ENCODE measurements at places on chromosomes 4 and X. TPM values are rescaled to one million over a fixed set of nuclear protein-coding genes. Genes with fewer than 3 reads are reported as not detected.

- DNase-seq, result no peak
Observed at GRCh38 chr4:40524366-40525041, 105.2 kb downstream of the RBM47 start.

DNA sequence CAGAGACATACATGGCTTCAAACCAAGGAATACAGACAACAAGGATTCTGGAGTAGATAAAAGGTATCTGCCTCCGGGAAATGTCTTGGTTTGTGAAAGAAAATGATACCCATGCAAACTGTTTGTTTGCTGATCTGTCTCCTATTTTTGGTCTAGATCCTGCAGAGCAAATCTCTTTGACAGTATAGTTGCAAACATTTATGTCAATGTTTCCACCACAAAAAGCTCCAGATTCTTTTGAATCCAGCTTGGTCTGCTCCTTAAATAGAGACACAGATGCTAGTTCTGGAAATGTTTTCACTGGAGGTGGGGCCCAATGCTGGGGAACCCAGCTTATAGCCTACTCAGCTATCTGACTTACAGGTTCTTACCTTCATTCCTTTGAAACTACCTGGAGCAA, 119.7 kb downstream of the ATG4A start:
- DNase-seq, result no peak

GRCh38 chr4:172881645-172882044, 287.0 kb upstream of the GALNT7 start:
- no peak for DNase-seq

DNA sequence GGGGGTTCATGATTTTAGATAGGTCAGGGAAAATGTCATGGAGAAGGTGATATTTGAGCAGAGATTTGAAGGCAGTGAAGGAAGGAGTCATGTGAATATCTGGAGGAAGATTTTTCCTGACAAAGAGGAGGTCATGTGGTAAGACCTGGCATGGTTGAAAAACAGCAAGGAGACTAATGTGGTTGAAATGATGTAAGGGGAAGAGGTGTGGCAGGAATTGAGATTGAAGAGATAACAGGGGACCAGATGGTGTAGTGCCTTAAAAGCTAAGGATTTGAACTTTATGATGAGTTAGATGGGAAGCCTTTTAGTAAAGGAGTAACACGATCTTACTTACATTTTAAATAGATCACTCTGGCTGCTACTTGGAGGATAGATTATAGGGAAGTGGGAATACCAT, 210.9 kb downstream of the RTL9 start:
- peak; percentile 47 for DNase-seq

GRCh38 chrX:12988797-12989196, 13.9 kb downstream of the TMSB4X start:
- DNase-seq, result no peak

GRCh38 chr4:139312552-139313332, 10.5 kb upstream of the NDUFC1 start:
- no peak for DNase-seq

- no peak for DNase-seq
Observed at GRCh38 chrX:93874554-93874953, 200.5 kb downstream of the FAM133A start.

DNA sequence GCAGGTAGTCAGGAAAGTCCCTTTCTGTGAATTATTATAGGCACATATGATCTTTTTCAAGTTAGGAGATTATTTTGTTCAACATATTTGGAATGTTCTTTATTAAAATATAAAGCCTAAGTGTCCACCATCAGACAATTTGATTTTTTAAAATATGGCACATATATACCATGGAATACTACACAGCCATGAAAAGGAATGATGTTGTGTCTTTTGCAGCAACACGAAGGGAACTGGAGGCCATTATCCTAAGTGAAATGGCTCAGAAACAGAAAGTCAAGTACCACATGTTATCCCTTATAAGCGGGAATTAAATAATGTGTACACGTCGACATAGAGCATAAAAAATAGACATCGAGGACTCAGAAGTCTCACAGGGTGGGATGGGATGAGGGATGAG, 73.0 kb downstream of the DHRSX start:
- DNase-seq, result no peak

- no peak for DNase-seq
Observed at GRCh38 chrX:46750889-46751288, 8.0 kb downstream of the SLC9A7 start.

- no peak for DNase-seq
Observed at GRCh38 chrX:4004822-4005221, 291.4 kb upstream of the PRKX start.

- DNase-seq, result no peak
Observed at GRCh38 chrX:46642145-46642544, 68.6 kb downstream of the CHST7 start.

DNA sequence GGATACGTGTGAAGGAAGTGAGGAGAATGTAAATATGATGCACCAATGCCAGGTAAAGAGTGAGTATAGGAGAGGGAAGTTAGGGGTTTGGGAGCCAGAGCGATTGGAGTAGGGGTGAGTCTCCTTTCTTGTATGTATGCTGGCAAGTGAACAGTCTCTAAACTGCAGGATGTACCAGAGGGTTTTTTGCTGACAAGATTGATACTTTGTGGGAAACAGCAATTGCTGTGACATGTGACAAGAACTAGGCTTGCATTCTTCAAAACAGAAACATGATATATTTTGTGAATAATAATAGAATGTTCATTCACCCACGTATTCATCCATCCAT, 706 bp downstream of the CHIC1 start:
- DNase-seq, result no peak

DNA sequence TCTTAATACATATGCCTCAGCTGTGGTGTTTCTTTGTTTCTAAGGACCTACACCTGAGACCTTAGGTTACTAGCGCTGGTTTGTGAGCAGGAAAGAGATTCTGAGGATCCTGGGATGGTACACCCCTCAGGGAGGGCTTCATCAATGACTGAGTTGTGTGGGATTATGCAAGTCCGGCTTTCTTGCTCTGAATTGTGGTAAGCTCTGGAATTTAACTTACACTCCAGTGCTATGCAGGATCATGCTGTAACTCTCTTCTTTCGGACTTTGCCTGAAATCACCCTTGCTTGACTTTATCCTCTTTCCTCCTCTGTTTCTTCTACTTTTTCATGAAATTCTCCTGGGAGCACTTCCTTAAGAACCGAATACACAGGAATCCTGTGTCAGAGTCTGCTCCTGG, 431.5 kb upstream of the BOD1L1 start:
- DNase-seq, result no peak

GRCh38 chr4:181752516-181752915, 490.7 kb upstream of the TENM3 start:
- no peak for DNase-seq

GRCh38 chr4:93368968-93369367, 459.6 kb upstream of the ATOH1 start:
- DNase-seq, result no peak

DNA sequence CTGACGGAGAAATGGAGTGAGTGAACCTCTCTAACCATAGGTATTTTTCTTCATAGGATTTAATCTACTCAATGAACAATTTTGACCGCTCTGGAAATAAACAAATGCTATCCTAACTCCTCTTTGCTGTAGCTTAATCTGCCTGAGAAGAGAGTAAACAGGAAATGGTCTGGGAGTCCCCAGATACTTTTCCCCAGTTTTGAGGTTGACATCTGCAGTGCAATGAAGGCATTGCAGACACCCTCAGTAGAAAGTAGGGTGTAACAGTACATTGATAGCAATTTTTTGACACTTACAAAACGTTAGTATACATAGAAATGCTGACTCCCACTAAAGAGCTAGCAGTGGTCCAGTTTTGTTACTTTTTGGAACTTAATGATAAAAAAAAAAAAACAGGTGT, 495.9 kb upstream of the FAM241A start:
- no peak for DNase-seq

DNA sequence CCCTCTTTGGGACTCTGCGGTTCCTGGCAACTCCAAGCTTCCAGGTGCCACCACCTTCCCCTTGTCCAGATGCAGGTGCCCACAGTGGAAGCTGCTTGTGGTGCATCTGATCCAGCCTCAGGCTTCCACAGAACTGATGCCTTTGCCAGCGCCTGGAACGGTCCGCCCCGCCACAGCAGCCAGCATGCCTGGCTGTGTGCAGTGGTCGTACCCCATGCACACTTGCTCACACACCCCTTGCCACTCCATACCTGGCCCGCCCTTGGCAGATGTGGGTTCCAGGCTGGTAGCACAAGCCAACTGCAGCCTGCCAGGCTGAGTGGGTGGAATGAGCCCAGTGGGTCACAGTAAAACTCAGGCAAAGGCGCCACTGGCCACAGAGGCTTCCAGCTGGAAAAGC, 240.5 kb downstream of the PPP4R3C start:
- no peak for DNase-seq

- no peak for DNase-seq
Observed at GRCh38 chr4:169142391-169142790, 128.4 kb downstream of the SH3RF1 start.

DNA sequence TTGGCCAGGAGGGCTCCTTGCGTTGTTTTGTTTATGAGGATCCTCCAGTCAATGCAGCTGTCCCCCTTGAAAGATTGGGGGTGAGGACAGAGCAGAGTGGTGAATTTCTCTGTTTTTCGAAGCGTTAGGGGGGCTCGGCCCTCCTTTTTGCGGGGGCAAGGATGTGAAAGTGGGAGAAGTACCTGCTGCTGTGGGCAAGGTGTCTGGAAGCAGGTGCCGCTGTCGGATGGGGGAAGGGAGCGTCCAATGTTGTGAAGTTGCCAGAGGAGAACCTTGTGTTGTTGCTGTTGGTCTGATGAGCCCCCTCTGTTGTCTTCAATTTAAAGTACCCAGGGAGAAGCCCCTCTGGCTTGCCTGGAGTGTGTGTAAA, 613 bp downstream of the GLRB start:
- DNase-seq, result no peak

DNA sequence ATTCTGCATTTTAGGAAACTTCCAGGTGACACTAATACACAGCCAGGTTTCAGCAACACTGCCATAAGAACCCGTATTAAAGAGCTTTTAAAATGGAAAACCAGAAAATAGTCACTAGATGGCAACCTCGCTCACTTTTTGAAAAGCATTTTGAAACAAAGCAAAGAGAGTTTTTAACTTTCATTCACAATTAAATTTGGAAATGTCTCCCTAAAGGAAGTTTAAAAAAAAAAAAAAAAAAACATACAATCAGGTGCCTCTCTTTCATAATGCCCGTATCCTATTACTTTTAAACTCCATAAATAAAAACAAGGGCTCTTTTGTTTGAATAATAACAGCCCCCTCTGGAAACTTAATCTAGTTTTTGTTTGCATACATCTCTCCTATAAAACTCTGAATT, 20.3 kb downstream of the MEPE start:
- peak; percentile 15 for DNase-seq

GRCh38 chr4:52051213-52051614, at the start of gene SPATA18:
Gene SPATA18 (plus strand): TSS chr4:52051304. CDS start chr4:52051705, 401 bp downstream.
- no peak for DNase-seq

DNA sequence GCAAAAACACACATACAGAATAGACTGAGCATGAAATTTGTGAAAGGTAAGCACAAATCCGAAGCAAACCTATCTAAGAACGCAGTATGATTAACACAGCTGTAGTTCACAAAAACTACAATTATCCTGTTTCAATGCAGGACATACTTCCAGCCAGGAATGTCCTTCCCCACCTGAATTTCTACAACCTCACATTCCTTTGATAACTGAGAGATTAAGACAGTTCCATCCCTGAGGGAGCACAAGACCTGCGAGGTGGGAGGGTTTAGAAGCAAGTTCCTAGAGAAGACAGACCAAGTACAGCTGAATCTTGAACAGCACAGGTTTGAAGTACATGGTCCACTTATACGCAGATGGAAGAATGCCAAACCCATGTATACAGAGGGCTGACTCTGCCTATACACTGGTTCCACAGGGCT, 10.6 kb downstream of the ABCG2 start:
- no peak for DNase-seq

GRCh38 chr4:178322524-178323183, 880.4 kb upstream of the AGA start:
- DNase-seq, result no peak

Gene KIT
- polyA plus RNA-seq, result 3.3 TPM

Gene IL21
- polyA plus RNA-seq, result not detected

Gene COX7B2
- not detected for polyA plus RNA-seq

Gene BEX1
- 38.6 TPM for polyA plus RNA-seq

Gene ARAP2
- polyA plus RNA-seq, result not detected

Gene SATL1
- polyA plus RNA-seq, result not detected

Gene DCAF8L2
- not detected for polyA plus RNA-seq

Gene POF1B
- not detected for polyA plus RNA-seq

Gene PROM1
- not detected for polyA plus RNA-seq

Measured in BJ (cell line).